ENCODE measurements at places on chromosomes 7 and 10.

DNA sequence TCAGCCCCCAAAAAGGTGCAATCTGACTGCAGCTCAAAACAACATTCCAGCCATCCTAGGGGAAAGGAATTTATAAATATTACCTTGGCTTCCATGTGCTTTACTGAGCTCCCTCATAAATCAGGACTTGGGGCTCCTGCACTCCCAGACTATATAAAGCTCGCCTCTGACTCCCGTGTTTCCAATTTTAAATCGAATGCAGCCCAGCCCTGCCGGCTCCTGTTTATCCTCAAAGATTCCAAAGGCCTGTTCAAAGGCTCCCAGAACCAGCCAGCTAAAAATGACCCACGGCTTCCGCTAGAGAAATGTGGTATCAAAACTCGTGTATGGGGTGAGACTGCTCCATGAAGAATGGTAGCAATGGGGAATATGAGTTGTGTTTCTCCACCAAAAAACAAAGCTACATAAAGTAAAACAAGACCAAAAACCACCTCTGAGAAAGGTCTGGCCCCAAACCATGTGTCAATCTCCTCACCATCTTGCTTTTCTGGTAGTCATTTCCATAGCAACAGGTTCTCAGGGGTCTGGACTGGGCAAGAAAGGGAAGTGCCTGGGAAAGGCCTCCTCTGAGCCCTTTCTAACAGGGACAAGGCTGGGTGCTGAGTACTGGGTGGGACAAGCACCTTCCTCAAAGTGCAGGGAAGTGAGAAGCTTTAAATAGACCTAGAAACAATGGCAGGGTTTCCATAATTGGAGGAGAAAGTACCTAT, 5.1 kb downstream of the CALML3 start:
- no peak for DNase-seq

DNA sequence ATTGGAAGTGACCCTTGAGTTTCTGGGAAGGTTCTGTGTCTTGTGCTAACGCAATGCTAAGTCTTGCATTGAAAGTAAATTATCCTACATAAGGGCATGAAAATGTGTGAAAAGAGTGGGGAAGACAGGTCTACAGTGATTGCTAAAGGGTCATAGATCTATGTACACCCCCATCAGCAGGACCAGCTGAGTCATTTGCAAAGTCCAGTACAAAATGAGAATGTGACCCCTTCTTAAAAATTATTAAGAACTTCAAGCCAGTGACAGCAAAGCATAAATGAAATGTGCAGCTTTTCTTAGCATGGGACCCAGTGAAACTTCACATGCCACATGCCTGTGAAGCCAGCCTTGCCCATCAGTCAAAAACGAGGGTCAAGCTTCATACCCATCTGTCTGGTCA, 640.7 kb upstream of the MKI67 start:
- no peak for DNase-seq

- DNase-seq = no peak
Measured at GRCh38 chr7:69412331-69413146, 185.7 kb upstream of the AUTS2 start.

- DNase-seq = no peak
Measured at GRCh38 chr7:380711-381210, 90.8 kb downstream of the FOXL3 start.
